ENCODE measurements at places on chromosomes 3 and 15.

DNA sequence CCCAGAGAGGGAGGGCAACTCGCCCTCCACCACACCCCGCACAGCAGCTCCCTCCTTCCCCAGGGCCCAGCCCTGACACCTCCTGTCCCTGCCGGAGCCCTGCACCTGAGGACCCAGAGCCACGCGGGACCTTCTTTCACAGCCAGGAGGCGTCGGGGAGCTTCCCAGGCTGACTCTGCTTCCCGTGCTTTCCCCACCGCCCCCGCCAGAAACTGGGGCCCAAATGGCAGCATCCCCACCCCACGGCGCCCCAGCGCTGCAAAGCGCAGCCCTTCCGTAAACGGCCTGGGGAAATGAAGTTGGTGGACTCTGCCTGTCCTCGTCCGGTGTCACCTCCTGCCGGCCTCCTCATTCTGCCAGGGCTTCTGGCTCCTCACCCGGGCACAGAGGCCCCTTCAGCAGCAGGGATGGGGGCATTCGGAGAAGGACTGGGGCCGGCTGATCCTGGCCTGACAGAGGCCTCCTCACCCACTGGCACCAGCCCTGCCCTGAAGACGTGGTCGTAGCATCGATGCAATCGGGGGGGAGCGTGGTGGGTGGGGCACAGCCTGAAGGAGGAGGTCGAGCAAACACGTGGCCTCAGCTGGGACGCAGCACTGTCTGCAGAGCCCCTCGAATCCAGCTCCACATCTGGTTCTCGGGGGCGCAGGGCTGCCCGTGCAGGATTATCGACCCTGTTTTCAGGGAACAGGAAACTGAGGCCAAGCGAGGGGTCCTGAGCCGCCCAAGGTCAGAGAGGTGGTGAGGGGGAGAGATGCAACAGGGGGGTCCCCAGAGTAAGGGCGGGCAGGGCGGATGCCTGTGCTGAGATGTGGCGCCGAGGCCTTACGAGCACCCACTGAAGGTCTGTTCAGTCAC, 235.4 kb downstream of the XXYLT1 start:
- no peak for DNase-seq

DNA sequence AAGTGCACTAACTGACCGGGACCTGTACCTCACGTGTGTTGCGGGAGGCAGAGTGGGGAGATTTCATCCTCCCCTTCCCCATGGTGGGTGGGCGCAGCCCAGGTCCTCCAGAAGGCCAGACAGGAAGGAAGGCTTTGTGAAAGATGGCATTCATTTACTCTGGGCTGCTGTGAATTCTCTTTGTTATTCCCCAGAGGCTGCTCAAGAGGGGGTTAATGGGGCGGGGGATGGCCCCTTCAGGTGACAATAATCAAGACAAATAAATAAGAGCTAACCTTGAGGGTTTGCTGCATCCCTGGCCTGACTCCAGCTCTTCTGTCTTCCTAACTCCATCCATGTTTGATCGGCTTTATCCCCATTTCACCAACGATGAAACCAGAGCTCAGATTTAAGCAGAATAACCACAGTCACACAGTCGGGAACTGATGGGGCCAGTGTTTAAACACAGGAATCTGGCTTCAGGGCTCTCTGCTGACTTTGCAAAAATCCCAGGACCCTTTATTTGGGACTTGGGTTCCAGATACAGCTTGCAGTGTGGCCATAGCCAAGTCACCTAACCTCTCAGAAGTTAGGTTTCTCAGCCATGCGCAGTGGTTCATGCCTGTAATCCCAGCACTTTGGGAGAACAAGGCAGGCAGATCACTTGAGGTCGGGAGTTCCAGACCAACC, 16.5 kb downstream of the PIF1 start:
- DNase-seq: no peak

- DNase-seq: no peak
These were observed 428.7 kb downstream of the ROBO2 start for GRCh38 chr3:77468626-77469020.

DNA sequence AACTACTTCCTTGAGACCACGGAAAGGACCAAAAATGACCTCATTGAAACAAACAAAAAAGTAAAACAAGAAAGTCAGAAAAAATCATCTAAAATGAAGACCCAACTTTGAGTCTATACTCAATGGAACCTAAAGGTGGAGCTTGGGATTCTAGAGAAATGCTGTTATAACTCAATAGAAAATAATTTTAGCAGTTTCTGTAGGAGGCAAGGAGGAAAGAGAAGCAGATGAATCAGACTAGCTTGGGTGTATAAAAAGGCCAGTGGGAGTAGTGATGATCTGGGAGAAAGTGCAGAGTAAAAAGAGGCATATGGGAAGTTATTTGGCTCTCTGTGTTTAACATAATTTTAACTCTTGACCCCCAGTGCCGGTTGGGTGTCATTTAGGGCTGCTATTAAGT, 94.4 kb downstream of the TMCO5A start:
- no peak for DNase-seq

- DNase-seq: no peak
These were observed 95.5 kb downstream of the ST6GAL1 start for GRCh38 chr3:187025656-187026316.

- DNase-seq: no peak
These were observed 93.7 kb downstream of the ADAMTS9 start for GRCh38 chr3:64594134-64594533.

DNA sequence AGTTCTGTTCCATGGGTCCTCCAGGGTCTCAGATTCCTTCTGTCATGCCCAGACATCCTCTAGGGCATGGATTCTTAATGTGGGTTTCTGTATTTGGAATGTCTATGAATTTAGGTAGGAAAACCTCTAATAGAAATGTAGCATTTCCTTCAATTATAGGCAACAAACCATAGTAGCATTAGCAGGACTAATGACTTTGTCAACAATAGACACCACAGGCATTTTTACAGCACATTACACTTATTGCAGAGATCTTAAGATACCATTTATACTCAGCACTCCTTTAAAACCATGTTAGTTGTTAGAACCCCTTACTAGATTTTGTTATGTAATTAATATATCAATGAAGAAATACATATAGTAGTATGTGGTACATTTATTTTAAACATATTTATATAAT, 77.8 kb upstream of the TBC1D5 start:
- no peak for DNase-seq
